T-helper 2 cell treated with Interferon-gamma antibody and Interleukin-4, amounts not matched to agents 5 μg/mL and 100 μg/mL, for 36 hours (primary cell): ENCODE measurements at places on chromosomes 2 and 18.

- DNase-seq: no peak
These were observed 28.4 kb upstream of the PXDN start for GRCh38 chr2:1772471-1773267.

- DNase-seq: no peak
These were observed 12.5 kb upstream of the ATIC start for GRCh38 chr2:215299337-215299859.

- DNase-seq: no peak
These were observed 8.4 kb downstream of the POU3F3 start for GRCh38 chr2:104862058-104862941.

DNA sequence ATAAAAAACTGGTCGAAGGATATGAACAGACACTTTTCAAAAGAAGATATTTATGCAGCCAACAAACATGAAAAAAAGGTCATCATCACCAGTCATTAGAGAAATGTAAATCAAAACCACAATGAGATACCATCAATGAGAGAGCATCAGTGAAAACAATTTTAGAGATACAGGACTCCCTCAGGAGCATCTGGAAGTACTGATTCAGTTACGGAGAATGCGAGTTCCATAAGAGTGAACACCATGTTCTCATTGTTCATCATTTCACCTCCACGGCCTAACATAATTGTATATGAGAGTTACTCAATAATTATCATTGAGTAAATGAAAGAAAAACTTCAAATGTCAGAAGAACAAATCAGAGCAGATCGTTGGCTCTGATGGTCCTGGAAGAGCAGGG, 140.9 kb upstream of the TANK start:
- no peak for DNase-seq

GRCh38 chr2:240836781-240837467, 16.9 kb upstream of the KIF1A start:
- no peak for DNase-seq

GRCh38 chr2:60973705-60974104, 43.8 kb upstream of the PEX13 start:
- DNase-seq: no peak

- DNase-seq: no peak
These were observed 85.4 kb downstream of the MBD5 start for GRCh38 chr2:148106331-148106730.

DNA sequence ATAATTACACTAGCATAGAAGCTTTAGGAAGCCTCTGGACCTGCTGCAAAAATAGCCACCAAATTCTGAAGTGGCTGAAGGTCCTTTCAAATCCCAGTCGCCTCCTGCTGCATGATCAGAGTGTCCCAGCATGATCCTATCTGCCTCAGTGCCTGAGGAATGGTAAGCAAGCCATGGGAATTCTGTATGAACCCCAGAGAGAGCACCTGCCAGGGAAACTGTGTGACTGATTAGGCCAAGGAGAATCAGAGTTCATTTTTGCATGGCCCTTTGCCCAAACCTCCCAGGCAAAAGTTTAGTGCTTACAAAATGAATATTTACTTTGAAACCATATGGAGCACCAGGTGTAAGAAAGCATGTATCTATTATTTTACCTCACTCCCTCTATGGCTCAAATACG, 221.4 kb downstream of the ARL4C start:
- DNase-seq: no peak

DNA sequence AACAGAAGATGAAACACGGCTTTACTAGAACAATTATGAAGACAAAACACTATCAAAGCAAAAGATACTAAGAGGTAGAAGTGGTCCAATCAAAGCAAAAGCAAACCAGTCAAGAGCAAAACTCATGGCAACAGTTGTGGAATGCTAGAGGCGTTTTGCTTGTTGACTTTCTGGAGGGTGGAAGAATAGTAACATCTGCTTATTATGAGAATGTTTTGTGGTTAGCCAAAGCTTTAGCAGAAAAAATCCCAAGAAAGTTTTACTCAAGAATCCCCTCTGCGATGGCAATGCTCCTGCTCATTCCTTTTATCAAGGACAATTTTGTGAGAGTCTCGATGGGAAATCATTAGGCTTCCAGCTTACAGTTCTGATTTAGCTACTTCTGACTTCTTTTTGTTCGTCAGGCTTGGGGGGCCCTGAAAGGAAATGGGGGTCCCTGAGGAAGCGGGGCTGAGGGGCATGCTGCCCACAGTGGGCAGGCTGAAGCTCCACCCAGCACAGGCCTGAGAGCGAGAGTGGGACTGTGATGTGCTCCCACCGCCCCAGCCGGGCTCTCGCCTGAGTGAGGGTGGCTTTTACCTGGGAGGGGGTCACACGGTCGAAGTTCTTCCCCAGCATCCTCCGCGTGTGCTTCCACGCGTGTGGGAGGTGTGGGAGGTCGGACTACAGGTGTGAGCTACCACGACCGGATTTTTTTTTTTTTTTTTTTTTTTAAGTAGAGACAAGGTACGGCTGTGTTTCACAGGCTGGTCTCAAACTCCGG, 49.0 kb upstream of the MC4R start:
- no peak for DNase-seq

GRCh38 chr2:111904726-111905474, 6.5 kb downstream of the MERTK start:
- DNase-seq: no peak

DNA sequence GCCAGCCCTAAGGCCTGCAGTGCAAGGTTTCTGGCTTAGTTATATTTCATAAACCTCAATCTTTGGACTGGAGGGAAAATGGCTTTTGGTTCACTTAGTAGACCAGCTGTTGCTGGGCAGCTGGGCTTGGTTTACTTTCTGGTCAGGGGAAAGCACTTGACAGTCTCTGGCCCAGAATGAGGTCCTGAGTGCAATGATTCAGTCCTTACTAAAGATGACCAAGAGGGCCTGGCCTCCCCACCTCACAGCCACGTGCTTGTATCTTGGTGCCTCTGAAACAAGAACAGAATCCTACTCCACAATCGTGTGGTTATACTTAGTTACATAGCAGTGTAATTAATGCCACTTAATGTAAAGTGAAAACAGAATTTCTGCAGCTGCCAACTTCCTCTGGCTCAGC, 325.5 kb upstream of the MEIS1 start:
- DNase-seq: no peak

DNA sequence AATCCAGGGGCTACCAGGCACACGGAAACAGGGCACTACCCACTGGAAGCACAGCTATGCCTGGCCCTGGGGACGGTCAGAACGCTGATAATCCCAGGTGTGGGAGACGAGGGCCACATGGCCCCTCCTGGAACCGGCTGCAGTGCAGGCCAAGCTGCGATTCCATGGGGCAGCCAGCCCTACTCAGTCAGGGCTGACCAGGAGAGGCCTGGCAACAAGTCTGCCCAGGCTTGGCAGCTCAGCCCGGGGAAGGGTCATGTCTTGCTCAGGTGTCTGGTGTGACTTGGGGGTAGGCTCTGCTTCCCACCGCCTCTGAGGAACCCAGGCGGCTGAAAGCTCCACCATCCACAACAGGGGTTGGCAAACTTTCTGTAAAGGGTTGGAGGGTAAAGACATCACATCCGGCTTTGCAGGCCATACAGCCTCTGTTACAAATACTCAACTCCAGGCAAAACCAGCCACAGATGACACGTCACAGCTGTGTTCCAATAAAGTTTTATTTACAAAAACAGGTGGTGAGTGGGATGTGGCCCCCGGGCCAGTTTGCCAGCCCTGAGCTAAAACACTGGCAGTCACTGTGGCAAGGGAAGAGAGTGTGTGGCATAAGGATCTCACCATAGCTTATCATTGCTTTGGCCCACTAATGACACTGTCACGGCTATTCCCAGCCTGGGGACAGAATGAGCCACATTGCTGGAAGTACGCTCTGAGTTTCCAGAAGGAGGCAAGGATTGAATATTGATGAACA, 85.2 kb downstream of the NDUFA10 start:
- no peak for DNase-seq

GRCh38 chr18:12516049-12516630, 108.4 kb downstream of the PRELID3A start:
- DNase-seq: no peak

DNA sequence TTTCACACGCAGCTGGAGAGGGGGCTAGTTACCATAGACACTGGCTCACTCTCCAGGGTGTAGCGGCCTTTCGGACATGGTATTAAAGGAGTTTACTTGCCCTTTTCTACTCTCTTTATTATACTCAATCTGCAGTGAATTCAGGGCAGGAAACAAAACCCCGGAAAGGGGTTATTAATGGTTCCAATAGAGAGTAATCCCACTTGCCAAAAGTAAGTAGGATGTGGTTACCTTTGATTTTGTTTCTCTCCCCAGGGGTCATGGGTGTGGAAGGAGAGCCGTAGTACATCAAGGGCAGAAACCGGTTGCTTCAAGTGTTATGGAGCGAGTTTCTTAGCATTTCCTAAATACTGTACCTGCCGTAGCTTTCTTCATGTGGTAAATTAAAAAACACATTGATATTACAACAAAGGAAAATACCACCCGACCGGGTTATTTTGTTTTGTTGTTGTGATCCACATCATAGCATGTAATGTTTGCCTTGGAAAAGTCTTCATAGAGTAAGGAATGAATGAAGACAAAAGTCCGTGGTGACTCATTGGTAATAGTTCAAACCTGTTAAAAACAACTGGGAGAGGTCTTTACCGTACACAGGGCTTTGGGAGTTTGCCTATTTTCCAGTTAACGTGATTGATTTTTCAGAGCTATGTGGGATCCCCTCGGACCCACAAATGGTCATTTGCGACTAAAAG, 71.5 kb downstream of the SLC4A3 start:
- no peak for DNase-seq

DNA sequence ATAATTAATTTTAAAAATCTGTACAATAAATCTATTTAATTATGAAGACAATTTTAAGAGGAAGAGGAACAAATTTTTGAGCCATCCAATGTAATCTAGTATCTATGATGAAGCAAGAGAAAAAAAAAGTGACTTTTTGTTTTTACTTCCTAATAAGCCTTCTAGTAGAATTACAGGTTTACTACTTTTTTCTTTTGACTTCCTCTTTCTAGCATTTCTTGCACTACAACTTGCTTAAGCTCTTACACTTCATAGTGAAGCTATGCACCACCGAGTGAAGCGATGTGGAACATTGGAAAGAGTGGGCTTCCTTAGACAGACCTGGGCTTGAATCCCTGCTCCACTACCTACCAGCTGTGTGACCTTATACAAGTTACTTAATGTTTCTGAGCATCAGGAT, 2.1 kb downstream of the SERPINB2 start:
- no peak for DNase-seq

DNA sequence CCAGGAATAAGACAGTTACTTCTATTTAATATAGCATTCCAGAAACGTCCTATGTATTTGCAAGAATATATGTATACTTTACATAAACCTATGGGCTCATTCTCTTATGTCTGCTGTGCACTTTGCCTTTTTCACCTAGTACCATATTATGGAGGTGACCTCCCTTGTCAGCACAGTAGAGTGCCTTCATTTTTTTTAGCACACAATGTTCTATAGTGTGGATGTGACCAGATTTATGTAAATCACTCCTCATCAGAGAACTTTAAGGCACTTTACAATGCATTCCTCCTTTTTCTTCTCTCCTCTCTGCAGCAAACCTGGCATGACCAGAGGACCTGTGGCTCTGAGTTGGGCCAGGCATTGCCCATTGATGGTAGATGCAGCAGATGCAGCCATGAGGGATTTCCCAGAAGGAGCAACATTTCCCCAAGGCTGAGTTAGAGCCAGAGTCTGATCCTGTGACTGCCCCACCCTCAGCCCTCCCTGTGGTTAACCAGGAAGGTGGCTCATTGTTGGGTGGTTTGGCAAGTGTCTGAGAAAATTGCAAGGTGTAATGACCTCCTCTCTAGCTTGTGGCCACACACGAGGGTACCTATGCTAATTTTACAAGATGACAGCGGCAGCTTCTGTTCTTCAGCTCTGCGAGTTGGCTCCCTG, 76.5 kb upstream of the DLX2 start:
- DNase-seq: no peak

DNA sequence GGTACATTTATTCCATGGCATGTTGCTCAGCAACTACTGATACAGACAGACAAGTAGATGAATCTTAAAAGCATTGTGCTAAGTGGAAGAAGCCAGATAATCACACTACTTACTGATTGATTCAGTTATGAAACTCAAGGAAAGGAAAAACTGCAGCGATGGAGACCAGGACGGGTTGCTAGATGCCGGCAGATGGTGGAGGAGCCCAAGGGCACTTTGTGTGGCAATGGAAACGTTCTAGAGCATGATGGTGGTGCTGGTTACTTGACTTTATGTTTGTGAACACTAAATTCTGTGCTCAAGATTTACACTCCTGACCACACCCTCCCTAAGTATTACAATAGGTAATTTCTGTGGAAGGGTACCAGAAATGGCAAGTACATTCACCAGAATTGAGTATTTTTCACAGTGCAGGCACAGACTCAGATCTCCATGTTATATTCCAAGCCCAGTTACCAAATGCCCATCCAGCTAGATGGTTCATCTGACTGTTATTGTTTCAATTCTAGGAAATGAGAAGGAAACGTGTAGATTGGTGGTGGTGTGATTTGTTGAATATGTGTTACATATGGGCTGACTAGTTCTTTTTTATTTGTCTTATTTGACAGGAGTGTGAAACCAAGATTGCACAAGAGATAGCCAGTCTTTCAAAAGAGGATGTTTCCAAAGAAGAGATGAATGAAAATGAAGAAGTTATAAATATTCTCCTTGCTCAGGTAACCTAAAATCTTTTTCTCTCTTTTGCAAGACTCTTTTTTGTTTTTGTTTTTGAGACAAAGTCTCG, 55.1 kb downstream of the RALBP1 start:
- no peak for DNase-seq

GRCh38 chr18:65035701-65036100, 715.1 kb upstream of the CDH7 start:
- no peak for DNase-seq

- DNase-seq: no peak
These were observed 55.0 kb downstream of the ABCB11 start for GRCh38 chr2:168976034-168976654.

DNA sequence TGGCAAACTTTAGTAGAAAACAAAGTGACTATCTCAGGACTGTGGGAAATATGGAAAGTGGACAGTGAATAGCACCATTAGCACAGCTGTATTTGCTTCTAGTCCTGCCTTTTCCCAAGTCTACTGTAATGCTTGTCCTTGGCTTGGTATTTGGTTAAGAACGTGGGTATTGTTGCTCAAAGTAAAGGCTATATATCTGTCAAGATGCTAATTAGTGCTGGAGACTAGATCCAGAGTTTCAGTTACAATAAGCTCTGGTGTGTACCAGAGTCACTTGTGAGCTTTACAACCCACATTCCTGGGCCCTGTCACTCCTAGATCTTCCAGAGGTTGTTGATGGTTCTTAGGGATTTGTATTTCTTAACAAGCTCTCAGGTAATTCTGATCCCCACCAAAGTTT, 313.6 kb downstream of the SLC8A1 start:
- DNase-seq: no peak

DNA sequence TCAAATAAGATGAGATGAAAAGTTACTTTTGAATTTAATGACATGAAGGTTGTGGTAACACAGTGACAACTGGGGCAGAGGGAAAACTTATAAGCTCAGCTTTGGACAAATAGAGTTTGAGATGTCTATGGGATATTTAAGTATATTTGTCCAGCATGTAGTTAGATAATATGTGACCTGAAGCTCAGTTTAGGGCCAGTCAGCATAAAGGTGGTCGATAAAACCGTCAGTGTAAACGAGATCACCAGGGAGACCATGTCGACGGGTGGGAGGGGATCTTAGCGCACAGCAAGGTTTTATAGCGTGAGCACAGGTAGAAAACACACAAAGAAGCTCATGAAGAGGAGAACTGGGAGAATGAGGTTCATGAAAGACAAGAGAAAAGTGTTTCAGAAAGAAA, 7.4 kb upstream of the ERICH2 start:
- DNase-seq: no peak
